ENCODE measurements at places on chromosomes 1 and 21.

DNA sequence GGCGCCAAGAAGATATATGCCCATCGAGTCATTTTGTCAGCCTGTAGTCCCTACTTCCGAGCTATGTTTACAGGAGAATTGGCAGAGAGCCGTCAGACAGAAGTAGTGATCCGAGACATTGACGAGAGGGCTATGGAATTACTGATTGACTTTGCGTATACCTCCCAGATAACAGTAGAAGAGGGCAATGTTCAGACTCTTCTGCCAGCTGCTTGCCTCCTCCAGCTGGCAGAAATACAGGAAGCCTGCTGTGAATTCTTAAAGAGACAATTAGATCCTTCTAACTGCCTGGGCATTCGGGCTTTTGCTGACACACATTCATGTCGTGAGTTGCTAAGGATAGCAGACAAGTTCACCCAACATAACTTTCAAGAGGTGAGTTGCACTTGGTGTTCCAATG, 19.1 kb downstream of the KLHL20 start:
- no peak for DNase-seq

- no peak for DNase-seq
These were observed 10.1 kb downstream of the CCDC185 start for GRCh38 chr1:223403184-223403815.

DNA sequence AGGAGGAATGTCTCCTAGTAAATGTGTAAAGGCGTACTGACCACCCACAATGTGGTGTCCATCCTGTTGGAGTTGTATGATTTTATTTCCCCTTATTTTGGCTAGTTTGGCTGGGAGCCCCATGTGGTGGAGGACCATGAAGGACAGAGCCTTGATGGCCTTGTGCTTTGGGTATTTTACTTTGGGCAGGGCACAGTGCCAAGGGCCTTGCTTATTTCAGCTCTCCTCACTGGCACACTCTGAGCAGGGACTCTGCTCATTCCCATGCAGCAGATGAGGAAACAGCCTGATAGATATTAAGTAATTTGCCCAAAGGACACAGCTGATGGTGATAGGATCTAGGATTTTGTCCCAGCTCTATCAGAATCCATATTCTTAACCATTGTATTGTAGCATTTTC, 50.2 kb downstream of the SMYD2 start:
- no peak for DNase-seq

DNA sequence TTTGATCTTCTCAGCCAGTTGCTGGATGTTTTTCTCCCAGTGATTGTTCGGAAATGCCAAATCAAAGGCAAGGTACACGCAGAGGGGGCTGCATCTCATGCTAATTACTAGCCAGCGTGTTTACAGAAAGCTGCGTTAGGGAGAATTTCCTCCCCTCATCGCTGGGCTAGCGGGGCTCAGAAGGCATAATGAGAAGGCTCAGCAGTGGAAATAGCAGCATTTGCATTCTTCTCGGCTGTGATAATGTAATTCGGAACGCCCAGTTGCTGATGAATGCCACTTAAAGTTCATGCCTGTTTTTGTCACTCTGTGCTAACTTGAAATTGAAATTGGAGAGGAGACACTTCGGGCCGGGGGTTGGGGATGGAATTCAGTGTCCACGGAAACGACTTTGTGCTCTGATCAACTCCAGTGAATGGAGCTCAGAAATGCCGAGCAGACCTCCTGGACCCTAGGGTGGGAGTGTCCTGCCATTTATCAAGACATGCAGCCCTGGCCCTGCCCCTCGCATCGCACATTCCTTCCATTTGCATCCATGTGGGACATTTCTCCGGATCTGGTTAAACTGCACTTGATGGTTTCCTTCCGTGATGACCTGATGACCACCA, 313.4 kb upstream of the C1orf174 start:
- no peak for DNase-seq

GRCh38 chr1:48107516-48107915, 110.3 kb upstream of the TRABD2B start:
- DNase-seq, result no peak

GRCh38 chr1:117060441-117061317, 553 bp downstream of the TTF2 start:
- DNase-seq, result no peak

DNA sequence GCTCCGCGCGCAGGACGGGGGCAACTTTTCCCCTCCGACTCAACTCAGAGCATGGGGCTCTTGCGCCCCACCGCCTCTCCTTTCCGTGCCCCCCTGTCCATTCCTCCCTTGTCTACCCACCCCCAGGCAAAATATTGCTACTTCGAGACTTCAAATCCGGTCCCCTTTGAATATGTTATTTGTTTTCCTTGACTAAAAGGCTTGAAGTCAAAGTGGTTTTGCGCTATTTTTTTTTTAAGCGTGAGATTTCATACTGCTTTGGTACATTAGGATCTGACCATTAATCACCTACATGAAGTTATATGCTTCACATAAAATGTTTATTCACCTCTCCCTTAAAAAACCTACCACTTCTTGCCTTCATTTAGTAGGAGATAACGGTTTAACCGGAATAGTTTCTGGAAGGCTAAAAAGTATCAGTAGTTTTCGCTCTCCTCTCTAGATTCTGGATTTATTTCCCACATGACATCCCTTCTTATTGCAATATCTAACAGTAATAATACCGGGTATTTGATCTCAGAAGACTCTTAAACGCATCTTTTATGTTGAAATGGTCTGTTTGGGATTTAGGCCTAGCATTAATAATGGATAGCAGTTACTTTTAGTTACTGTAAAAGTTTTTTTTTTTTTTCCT, 1.6 kb downstream of the NFIA start:
- DNase-seq, result no peak

DNA sequence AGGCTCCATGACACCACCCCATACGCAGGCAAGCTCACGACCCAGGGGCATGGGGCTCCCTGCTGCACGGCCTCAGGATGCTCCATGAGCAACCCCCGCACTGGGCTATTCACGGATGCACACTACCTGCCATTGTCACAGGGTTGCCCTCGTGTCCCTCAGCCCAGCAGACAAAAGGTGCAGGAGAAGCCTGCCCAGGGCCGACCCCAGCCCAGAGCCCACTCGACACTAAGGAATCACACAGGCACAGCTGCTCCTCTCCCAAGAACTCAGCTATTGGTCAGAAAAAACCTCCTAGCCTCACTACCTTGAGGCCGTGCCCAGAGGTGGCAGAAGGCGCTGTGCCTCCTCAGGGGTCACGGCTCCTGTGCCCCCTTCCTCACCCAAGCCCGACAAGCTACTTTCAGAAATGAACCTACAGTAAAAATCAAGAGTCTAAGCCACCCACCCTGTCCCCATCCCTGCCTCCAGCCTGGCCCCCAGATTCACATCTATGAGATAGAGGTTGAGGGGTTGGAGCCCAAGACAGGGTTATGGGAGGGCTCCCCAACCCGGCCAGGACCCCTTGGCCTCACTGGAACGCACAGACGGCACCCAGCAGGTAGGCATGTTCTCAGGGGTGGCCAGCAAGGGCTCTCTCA, 6.4 kb upstream of the SPATC1L start:
- DNase-seq, result no peak

GRCh38 chr1:153789478-153790034, 14.3 kb downstream of the SLC27A3 start:
- DNase-seq, result no peak

- DNase-seq, result no peak
These were observed 75.6 kb upstream of the SLFNL1 start for GRCh38 chr1:41097105-41097504.
